ENCODE measurements at places on chromosomes 1 and 21.

DNA sequence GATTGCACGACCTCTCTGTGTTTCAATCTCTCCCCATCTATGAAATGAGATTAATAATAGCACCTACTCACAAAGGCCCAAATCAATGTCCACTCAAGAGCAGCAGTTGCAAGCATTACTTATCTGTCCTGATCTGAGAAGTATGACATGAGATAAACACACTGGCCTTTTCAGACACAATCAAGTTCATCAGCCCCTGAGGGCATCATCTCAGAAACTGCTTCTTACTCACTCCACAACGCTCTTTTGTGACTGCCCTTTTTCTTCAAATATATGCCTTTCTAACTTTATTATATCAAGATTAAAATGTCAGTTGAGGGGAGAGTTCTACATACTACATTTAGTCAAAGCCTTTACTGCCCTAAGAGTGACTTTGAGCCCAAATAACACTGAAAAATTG is 371.9 kb upstream of the SPAG17 start:
- H3K4me3 ChIP-seq: no peak overlapping the region
- DNase-seq: no peak
- no peak overlapping the region for H3K27ac ChIP-seq
- no peaks in the 10 kb centered on the region for H3K27me3 ChIP-seq
- H3K4me1 ChIP-seq: peaks cover 13% of the 10 kb centered on the region

GRCh38 chr1:241611063-241611462 is 29.1 kb downstream of the CHML start:
- DNase-seq: no peak
- no peaks in the 10 kb centered on the region for H3K36me3 ChIP-seq
- H3K4me3 ChIP-seq: no peak overlapping the region
- H3K27me3 ChIP-seq: no peaks in the 10 kb centered on the region
- H3K4me1 ChIP-seq: no peaks in the 10 kb centered on the region

- no peak overlapping the region for H3K4me3 ChIP-seq
- no peak for DNase-seq
- H3K36me3 ChIP-seq: no peaks in the 10 kb centered on the region
Observed at GRCh38 chr21:16563795-16564194, 834.0 kb downstream of the USP25 start.

DNA sequence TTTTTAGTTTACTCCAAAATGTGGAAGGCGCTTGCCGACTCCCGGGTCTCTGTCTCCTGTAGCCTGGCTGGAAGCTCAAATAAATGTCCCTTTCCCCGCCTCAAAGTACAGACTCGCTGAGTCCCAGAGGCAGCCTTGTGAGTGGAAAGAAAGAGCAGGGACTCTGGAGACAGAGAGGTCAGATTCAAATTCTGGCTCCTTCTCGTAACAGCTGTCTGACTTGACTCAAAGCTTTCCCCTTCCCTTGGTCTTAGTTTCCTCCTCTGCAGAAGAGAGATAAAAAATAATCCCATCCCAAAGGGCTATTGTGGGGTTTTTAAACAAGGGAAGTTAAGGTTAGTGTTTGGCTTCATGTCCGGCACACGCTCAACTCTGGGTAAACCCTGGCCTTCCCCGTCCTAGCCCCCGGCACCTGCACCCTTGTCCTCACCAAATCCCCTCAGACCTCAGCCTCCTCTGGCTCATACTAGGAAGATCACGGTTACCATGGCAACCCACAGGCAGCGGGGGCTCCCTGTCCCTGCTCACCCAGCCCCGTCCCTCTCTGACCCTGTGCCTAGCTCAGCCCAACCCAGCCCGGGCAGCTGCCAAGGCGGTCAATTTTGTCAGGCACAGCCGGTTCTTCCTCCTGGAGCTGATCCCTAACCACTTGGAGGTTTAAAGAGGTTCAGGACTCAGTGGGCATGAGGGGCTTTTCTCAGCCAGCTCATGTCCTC is 49.2 kb upstream of the IGSF21 start:
- no peak overlapping the region for H3K4me3 ChIP-seq
- H3K36me3 ChIP-seq: no peaks in the 10 kb centered on the region
- peaks cover 25% of the 10 kb centered on the region for H3K4me1 ChIP-seq
- DNase-seq: no peak
- H3K27ac ChIP-seq: no peak overlapping the region

DNA sequence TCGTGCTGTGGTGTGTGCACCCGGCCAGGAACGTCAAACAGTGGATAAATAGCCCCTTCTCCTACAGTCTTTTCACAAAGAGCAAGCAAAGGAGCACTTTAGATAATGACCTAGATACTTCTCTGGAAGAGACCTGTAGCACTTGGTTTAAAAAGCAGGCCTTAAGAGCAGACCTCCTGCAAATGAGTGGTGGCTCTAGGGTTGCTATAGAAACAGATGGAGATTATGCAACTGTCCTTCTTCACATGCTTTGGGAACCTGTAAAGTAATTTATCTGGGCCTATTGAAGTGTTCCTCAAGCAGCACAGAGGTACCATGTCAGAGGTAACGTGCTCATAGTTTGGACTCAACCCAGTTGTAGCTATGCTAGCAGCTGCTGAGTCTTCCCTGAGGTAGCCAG is 208.2 kb upstream of the KIAA0040 start:
- H3K36me3 ChIP-seq: no peaks in the 10 kb centered on the region
- DNase-seq: no peak
- H3K27ac ChIP-seq: no peak overlapping the region
- H3K4me1 ChIP-seq: no peaks in the 10 kb centered on the region
- peaks cover 3% of the 10 kb centered on the region for H3K27me3 ChIP-seq
- no peak overlapping the region for H3K4me3 ChIP-seq

Data from glutamatergic neuron (in vitro differentiated cells).